Frontal cortex (tissue), 4 donors: ENCODE measurements at places on chromosomes 2 and 18.
A peak's percentile ranks its signal among the peaks of the same experiment; 100 is the strongest.

GRCh38 chr2:203574824-203575223, 39.7 kb upstream of the RAPH1 start:
- no peak for DNase-seq

DNA sequence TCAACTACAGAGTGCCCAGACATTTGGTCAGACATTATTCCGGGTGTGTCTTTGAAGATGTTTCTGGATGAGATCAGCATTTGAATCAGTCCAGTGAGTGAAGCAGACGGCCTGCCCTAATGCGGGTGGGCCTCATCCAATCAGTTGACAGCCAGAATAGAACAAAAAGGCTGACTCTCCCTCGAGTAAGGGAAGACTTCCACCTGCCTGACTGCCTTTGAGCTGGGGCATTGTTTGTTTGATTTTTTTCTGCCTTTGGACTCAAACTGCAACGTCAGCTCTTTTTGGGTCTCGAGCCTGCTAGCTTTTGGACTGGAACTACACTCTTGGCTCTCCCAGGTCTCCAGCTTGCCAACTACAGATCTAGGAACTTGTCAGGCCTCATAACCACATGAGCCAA, 111.7 kb upstream of the AGAP1 start:
- DNase-seq, result no peak

GRCh38 chr2:98952966-98953365, 16.9 kb upstream of the CRACDL start:
- DNase-seq, result no peak

- peak; percentile 19 for DNase-seq
These were observed 9.7 kb upstream of the EN1 start for GRCh38 chr2:118856978-118857676.

DNA sequence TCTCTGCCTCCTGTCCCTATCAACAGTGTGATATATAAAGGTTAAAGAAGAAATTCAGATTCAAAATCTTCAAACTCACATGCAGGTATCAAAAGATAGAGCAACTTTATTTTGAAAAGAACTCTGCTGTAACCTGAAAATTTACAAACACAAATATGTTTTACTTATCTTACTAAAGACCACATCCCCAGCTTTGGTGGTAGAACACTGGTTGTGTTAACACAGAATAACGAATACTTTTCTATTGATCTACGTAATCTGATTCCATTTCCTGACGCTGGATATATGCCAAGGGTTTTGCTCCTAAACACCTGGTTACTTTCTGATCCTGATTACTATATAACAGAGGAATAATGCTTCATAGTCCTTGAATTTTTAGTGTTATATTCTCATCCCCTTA, 23.1 kb upstream of the SLC39A10 start:
- DNase-seq, result no peak

- DNase-seq, result no peak
These were observed 337.9 kb upstream of the ACVR2A start for GRCh38 chr2:147506889-147507288.

- DNase-seq, result no peak
These were observed 85.3 kb downstream of the CDK15 start for GRCh38 chr2:201891676-201892075.

GRCh38 chr2:164252568-164253287, 368.6 kb downstream of the GRB14 start:
- no peak for DNase-seq

DNA sequence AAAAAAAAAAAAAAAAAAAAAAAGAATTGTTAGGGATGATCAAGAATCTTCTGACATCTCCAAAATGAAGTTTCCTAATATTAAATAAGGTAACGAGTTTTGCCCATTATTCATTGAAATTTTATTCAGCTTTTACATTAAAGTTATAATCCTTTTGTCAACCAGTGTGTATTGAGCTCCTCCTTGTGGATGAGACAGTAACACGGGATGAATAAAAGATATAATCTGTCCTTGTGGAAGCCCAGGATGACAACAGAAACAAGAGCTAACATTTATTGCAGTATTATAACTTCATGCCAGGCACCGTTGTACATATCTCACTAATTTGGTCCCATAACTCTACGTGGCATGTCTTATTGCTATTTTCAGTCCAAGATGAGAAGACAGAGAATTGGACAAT, 33.4 kb upstream of the SERPINB7 start:
- DNase-seq, result no peak

DNA sequence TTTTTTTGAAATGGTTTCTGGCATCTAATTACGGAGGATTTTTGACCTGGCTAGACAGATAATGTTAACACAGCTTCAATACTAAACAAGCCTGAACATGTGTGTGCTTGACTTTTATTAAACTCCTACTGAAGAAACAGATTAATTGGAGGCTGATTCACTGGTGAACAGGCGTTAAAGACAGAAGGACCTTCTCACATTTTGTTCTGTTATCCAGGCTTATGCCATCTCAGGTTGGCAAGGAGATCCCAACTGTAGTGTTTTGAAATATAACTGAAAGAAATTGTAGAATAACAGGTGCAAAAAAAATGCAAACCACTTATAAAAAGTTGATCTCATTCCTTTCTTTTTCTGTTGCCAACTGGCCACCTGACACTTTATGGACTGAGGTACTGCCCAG, 269.6 kb downstream of the ARHGAP15 start:
- DNase-seq, result no peak

DNA sequence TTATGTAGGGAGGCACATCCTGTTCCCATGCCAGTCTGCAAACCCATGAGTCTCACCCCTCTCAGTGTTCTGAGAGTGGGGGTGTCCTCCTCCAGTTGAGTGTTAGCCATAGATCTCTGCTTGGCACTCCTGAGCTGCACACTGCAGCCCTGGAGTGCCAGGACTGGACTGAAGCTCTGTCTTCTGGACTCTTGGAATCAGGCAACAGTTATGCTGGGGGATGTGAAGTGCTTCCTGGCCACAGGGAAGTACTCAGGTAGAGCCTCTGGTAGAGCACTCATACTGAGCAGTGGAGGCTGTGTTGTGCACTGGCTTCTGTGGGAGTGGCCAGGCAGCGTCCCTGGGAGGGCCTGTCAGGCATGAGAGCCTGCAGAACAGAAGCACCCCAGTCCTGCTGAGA, 43.0 kb downstream of the SERPINB7 start:
- DNase-seq, result no peak

- no peak for DNase-seq
These were observed 370.4 kb downstream of the SOCS6 start for GRCh38 chr18:70659036-70659925.

GRCh38 chr18:69257861-69258458, 142.7 kb upstream of the DOK6 start:
- no peak for DNase-seq

DNA sequence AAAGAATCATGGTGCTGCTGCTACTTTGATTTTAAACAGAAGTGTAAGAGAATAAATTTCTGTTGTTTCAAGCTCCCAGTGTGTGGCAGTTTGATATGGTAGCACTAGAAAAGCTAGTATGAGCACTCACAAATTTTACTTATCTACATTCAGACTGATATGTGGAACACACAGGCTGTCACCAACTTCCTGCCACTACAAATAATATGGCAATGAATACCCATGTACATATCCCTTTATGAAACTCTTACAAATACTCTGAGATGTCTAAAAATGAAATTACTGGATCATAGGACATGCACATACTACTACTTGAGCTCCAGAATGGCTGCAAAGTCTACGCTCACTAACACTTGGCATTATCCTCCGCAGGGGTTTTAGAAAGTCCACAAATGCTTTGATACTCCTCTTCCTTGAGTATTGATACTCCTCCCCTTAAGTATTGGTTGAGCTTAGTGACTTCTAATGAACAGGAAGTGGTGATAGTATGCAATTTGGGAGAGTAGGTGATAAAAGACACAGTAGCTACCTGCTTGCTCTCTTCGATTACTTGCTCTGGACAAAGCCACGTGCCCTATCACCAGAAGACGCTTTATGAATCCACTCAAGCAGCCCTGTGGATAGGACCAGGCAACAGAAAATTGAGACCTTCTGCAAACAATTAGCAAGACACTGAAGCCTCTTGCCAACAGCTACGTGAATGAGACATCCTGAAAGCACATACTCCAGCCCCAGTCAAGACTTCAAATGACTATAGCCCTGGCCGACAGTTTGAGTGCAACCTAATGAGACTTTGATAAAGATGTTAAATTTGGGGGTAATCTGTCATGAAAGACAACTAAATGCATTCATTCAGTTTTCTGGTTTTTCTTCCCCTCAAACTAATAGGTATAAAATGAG, 35.4 kb downstream of the FBXO11 start:
- no peak for DNase-seq
